ENCODE measurements at places on chromosomes 1 and 21.

- no peak for DNase-seq
Observed at GRCh38 chr1:226781937-226782609, 43.0 kb upstream of the ITPKB start.

GRCh38 chr1:48007047-48007446, 9.9 kb upstream of the TRABD2B start:
- DNase-seq, result no peak

GRCh38 chr1:32897082-32898049, 3.8 kb downstream of the TMEM54 start:
- no peak for DNase-seq

- DNase-seq, result no peak
Observed at GRCh38 chr1:48735796-48736195, 40.9 kb downstream of the BEND5 start.

DNA sequence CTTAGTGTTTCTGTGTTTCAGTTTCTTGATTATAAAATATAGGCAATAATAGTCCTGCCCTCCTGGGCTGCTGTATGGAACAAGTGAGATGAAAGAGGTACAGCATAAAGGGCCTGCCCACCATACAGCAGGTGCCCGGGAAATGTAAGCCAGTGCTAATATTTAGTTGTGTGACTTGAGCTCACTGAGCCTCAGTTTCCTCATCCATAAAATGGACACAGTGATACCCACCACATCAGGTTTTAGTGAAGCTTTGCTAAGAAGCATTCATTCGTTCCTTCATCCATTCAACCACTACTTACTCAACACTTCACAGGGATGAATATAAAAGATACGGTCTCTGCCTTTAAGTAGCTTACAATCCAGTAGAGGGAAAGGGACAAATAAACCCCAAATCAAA, 19.9 kb downstream of the CNTN2 start:
- DNase-seq, result no peak

DNA sequence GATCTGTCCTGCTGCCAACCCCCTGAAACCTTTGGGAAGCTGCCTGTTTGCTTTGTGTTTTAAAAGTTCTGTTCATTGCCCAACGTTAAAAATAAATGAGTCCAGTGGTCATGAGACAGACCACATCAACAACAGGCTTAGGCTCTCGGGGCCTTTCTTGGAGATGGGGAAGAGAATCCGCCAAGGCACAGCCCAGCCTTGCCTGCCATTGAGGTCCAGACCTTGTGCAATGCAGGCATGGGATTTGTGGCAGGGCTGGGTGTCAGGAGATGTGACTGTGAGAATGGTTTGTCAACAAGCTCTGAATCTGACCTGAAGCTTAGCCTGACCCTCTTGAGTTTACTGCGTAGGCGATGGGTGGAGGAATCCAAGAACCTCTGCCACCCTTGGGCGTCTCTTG, 4.2 kb downstream of the SPSB1 start:
- DNase-seq, result no peak
